Dorsolateral prefrontal cortex (tissue), 122 donors: ENCODE measurements at places on chromosomes 4 and X.

DNA sequence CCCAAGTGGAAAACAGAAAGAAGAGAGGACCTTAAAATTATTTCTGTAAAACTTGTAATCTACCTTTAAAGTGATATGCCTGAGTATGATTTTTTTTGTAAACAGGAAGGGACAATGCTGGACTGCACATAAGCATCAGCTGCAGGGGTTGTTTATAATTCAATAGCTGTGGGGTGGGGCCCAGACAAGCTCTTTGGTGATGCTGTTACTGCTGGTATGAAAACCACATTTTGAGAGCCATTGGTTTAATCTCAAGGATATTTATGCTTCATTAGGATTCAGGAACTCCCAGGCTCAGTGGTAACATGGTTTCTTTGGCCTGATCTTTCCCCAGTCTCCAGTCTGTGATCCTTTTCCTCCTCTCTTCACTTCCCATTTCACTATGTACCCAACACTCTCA lies 34.3 kb upstream of the GRPR start:
- DNase-seq: no peak

GRCh38 chrX:113873056-113873455 lies 710.8 kb upstream of the HTR2C start:
- no peak for DNase-seq

GRCh38 chr4:159010563-159011260 lies 92.2 kb upstream of the RAPGEF2 start:
- peak; percentile 78 for DNase-seq

GRCh38 chr4:150960818-150961217 lies 54.3 kb downstream of the LRBA start:
- DNase-seq: no peak

DNA sequence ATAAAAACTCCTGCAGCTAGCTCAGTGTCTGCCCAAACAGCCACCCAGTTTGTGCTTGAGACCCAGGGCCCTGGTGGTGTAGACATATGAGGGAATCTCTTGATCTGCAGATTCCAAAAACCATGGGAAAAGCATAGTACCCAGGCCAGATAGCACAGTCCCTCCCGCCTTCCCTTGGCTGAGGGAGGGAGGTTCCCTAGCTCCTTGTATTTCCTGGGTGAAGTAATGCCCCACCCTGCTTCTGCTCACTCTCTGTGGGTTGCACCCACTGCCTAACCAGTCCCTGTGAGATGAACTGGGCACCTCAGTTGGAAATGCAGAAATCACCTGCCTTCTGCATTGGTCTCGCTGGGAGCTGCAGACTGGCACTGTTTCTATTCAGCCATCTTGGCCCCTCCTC lies 54.6 kb downstream of the USP26 start:
- no peak for DNase-seq
